ENCODE measurements at places on chromosomes 2 and 18.

DNA sequence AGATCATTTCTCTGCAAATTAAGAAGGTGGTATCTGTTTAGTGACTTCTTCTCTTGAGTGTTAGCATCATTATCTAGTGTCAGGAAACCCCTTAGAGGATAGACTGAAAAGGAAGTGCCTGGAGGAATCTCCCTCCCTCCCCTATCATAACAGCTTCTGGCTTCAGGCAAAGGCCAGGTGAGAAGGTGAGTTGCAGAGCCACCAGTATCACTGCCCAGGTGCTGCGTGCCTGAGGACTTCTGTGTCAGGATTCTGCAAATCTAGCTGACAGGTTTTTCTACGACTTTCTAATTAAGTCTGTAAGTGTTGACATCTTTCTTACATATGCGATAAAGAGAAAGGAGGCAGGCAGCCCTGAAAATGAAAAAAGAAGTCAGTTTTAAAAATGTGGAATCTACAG lies 111.9 kb downstream of the CCDC85A start:
- DNase-seq = no peak

GRCh38 chr2:178084273-178084672 lies 11.7 kb upstream of the PDE11A start:
- no peak for DNase-seq

DNA sequence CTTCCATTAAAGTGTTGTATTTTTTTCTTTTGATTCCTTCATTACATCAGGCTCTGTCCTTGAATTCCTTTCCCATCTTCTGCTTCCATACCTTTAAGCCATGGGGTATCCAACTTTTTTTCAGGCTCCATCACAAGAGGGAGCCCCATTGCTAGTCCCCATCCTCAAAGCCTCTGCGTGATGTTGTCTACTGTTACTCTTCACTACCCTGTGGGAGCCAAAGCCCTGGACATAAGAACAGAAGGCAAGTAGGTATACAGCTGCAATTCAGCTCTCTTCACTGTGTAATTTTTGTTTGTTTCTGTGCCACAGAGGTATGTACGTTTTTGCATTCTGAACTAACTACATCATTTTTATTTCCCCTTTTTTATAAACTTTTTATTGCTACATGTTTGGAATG lies 36.6 kb upstream of the CCNYL1 start:
- no peak for DNase-seq

GRCh38 chr2:71697106-71698004 lies 244.0 kb downstream of the DYSF start:
- no peak for DNase-seq

DNA sequence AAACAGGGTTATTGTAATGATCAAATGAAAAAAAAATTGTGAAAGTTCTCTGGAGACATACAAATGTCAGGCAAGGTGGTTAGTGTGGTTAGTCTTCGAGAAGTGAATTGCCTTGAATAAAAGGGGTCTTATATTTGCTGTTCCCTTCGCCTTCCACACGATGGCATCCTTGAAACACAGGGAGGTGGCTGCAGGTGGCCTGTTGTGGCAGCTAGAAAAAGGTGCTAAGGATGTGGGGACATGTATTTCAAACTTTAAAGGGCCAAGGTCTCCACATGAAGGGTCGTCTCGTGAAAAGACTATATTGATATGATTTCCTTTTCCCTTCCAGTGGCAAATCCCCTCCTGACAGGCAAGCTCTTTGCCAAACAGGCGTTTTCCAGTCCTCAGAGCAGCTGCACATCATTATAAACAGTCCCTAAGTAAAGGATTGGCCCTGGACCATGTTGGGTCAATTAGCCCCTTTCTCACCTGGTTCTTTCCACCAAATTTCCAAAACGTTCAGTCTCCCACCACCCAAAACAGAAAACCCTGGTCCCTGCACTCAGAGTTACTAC lies 68.5 kb downstream of the COPS8 start:
- no peak for DNase-seq

- peak; percentile 93 for DNase-seq
Measured at GRCh38 chr2:74529357-74530238, at the start of the genes AUP1 and HTRA2. AUP1 (minus strand) TSS chr2:74529706; CDS start chr2:74529629, 77 bp downstream. HTRA2 (plus strand) TSS chr2:74529933; CDS start chr2:74530007, 74 bp downstream.

GRCh38 chr2:229344955-229345354 lies 73.9 kb upstream of the PID1 start:
- no peak for DNase-seq

DNA sequence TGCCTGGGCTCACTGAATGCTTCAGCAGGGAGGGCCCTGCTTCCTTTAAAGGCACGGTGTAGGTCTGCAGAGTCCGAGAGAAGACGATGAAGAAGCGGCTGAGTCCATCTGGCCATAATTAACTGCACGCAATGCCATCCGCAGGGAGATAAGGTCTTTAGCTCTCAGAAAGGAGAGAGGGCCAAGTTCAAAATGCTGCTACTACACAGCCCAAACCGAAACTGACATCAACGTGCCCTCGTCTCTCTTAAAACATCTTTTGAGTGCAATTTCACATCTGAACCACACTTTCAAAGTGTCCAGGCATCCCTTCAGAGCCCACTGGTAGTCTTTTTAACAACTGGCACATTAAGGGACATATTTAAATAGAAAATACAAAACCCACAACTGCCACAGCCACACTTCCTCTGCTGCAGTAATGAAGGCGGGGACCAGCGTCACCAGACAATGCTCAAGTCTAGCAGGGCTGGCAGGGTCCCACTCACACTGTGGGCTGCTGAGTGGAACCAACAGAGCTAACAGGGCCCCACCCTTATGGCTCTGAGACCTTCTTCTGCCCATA lies 35.8 kb downstream of the ST3GAL5 start:
- no peak for DNase-seq

DNA sequence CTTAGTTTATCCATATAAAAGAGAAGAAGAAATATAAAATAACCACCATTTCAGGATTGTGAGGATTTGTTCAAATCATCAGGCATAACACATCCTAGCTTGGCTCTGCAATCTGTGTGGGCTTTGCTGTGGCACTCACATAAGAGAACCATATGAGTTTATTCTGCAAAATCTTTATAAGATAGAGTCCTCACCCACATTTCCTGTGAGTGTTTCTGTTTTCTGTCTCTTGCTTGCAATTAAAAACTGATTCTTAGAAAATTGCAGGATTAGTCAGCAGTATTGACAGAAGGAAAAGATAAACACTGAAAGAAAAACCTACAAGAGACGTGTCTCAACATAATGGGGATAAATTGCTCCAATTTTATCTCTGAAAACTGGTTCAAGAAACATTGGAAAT lies 258.5 kb downstream of the RND3 start:
- no peak for DNase-seq

DNA sequence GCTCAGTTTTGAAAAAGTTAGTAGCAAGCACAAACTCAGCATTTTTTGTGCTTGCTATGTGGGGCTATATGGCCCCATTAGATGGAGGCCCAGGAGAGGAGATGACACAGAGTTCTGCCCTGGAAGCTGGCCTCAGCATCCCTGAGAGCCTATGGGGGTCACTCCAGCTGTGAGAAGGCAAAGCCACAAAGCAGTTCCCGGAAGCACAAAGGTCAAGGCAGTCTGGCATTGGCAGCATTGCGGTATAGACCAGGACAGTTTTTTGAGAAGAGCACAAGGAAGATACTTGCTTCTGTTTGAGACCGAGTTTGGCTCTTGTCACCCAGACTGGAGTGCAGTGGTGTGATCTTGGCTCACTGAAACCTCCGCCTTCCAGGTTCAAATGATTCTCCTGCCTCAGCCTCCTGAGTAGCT lies 7.5 kb upstream of the ITPRIPL1 start:
- no peak for DNase-seq

Data from AG04449 (cell line).